ENCODE measurements at places on chromosomes 3 and 15. TPM values are rescaled to one million over a fixed set of nuclear protein-coding genes. Genes with fewer than 3 reads are reported as not detected.

GRCh38 chr15:99923711-99924110 lies 190.5 kb upstream of the LYSMD4 start:
- no peak for DNase-seq

GRCh38 chr3:35500641-35501350 lies 138.5 kb upstream of the ARPP21 start:
- DNase-seq: no peak

GRCh38 chr15:73626072-73626471 lies 7.1 kb downstream of the NPTN start:
- no peak for DNase-seq

IGDCC3 gene
- not detected for total RNA-seq

- DNase-seq: no peak
Measured at GRCh38 chr15:60651734-60652141, 172.8 kb upstream of the ICE2 start.

GRCh38 chr3:136750897-136751315 lies 1.3 kb downstream of the STAG1 start:
- no peak for DNase-seq

ZNF80 gene
- not detected for total RNA-seq

ALPK3 gene
- 0.12 TPM for total RNA-seq

- DNase-seq: no peak
Measured at GRCh38 chr3:165211721-165212120, 15.5 kb upstream of the SLITRK3 start.

DNA sequence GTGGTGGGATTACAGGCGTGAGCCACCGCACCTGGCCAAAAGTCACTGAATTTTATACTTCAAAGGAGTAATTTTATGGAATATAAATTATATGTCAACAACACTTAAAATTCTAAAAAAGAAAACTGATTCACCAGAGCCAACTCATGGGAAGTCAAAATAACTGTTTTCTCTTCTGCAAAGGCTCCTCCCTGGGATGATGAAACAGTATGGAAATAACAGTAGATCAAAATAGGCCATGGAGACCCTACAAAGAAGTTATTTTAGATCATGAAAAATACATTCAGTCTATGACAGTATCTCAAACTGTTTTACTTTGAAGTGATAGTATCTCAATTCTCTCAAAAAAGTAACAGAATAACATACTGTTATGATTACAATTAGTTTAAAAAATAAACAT lies 102.7 kb downstream of the IGSF11 start:
- DNase-seq: no peak

DNA sequence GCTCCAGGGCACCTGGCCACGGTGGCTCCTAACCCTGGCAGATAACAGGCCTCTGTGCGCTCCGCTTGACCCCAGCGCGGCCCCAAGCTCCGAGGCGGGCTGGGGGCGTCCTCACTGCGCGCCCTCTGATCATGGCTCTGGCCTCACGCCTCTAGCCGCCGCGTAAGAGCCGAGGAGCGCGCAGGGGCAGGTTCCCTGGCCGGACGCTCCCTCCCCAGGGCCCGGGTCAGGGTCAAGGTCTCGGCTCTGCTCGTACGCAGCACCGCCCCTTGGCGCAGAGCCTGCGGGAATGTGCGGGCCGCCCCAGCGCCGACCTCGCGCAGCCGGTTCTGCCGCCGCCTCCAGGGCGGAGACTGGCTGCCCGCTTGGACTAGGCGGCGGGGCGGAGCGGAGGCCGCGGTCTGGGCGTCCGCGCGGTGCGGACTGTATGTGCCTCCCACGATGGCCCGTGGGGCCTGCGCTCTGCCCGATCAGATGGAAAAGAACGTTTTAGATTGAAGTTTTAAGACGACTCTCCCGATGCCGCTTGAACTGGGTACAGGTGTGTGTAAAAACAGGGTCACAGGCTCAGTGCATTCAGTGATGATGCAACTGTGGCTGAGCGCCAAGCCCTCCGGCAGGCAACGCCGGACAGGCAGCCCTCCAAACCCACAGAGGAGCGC lies 40.8 kb downstream of the CHST14 start:
- peak; percentile 61 for DNase-seq

DNA sequence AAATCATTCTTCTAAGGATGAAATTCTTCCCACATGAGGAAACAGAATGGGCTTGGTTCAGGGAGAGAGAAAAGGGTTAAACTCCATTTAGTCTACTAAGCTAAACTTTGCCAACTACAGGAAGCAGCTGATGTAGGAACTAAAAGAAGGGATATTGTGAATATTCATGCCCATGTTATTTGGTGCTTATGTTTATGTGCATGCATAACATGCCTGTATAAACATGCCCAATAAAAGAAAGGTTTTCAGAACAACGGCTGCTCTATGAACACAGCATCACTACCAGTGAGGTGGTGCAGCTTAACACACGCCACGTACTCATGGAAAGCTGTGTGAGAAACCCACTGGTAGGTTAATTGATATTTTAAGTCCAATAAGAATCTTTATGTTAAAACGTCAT lies 59.4 kb upstream of the VGLL4 start:
- no peak for DNase-seq

- peak; percentile 62 for DNase-seq
Measured at GRCh38 chr15:52642386-52643361, 36.5 kb downstream of the ATOSA start.

MEGF11 gene
- total RNA-seq: not detected

DNA sequence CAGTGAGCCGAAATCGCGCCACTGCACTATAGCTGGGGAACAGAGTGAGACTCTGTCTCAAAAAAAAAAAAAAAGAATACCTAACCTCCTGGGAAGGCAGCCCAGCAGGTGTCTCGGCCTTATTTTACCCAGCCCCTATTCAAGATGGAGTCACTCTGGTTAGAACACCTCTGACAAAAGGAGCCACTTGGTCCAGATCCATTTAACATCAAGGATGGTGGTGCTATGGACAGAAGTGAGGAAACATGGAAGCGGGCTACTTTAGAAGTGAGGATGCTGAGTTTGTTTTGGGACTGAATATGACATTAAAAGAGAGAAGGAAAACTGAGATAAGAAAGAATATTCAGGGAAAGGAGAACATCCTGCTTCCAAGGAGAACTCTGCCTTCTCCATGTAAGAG lies 14.7 kb downstream of the GLDN start:
- DNase-seq: no peak

DNA sequence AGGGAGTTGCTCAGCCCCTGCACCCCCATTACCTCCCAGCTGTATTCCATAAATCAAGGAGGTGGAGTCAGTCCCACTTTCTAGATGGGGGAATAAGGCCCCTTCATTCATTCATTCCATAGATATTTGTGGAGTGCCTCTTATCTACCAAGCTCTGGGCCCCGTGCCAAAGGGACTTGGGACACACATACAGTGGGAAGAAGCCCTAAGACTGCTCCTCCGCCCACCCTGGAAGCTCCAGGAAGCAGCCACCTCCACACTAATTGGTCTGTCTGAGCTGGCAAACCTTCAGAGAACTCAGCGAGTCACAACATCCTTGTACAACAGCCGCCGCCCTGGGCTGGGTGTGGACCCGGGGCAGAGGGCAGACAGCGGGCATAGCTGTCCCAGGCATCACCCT lies 6.4 kb downstream of the STRA6 start:
- DNase-seq: peak; percentile 100

RNF111 gene
- 25.6 TPM for total RNA-seq

DNA sequence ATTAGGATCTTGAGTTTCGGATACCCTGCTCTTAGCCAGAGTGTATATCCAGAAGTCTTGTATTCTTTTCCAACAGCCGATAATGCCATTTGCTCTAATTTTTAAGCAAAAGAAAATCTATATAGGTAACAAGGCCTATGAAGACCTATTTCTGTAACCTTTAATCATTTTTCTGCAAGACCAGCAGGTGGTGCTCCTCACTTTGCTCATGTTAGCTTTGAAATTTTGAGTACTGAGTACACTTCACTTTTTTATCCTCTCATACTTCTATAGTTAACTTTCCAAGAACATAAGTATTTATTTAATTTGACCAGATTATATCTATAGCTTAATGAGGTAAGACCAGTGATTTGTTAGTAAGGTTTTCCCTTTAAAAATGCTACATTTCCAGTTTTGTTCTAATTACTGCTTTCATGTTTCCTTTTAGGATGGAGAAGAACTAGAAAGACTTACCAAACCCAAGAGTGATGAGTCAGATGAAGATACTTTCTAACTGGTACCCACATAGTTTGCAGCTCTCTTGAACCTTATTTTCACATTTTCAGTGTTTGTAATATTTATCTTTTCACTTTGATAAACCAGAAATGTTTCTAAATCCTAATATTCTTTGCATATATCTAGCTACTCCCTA lies 20.5 kb downstream of the SLC35A5 start:
- peak; percentile 65 for DNase-seq

DNA sequence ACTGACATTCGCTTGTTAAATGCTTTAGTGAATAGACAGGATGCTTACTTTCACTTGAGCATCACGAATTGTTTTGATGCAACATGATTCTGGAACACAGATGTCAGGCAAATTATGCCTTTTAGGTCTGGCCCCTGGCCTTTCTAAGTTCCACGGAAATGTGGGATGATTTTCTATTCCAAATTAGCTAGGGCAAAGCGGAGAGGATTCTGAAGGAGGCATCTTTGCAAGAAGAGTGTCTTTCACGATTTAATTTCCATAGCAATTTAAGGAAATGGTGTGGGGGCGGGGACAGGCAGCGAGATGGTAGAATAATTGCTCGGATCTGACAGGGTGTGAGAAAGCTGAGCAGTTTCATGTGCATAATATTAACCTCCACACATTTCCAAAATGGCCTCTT lies 238.5 kb upstream of the KCNMB2 start:
- no peak for DNase-seq

DCLK3 gene
- not detected for total RNA-seq

DNA sequence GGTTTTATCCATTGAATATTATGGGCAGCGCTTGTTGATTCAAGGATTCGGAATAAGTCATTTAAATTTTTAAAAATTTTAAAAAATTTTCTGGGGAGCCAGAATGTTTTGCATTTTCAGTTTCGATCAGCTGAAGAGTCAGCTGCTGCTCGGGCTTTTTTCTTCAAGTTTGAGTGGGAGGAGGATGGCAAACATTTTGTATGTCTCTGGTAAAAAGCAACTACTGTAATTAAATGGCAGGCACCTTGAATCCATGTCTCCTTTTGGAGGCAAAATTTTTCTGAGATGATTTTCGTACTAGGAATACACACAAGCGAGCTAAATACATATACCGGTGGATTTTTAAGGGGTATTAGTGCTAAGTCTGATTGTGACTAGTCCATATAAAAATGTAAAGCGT lies 612 bp downstream of the C3orf38 start:
- no peak for DNase-seq

SUCNR1 gene
- 0.12 TPM for total RNA-seq

PRR20G gene
- not detected for total RNA-seq

BRK1 gene
- 331 TPM for total RNA-seq

GRCh38 chr3:136928240-136928639 lies 29.5 kb upstream of the IL20RB start:
- DNase-seq: no peak

- DNase-seq: no peak
Measured at GRCh38 chr3:57794501-57794900, 38.4 kb downstream of the SLMAP start.

TMCO5A gene
- total RNA-seq: not detected

PLAAT1 gene
- total RNA-seq: not detected

TMEM212 gene
- total RNA-seq: not detected

ADAMTS7 gene
- total RNA-seq: 9.7 TPM

DNA sequence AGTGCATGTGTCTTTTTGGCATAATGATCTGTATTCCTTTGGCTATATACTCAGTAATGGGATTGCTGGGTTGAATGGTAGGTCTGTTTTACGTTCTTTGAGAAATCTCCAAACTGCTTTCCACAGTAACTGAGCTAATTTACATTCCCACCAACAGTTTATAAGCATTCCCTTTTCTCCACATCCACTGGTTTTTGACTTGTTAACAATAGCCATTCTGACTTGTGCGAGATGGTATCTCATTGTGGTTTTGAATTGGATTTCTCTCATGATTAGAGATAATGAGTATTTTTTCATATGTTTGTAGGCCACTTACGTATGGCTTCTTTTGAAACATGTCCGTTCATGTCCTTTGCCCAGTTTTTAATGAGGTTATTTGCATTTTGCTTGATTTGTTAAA lies 117.7 kb downstream of the CHCHD4 start:
- DNase-seq: no peak
